ENCODE measurements at places on chromosomes 5 and 9.

GRCh38 chr5:89827359-89827758 lies 582.2 kb downstream of the CETN3 start:
- no peak for DNase-seq

DNA sequence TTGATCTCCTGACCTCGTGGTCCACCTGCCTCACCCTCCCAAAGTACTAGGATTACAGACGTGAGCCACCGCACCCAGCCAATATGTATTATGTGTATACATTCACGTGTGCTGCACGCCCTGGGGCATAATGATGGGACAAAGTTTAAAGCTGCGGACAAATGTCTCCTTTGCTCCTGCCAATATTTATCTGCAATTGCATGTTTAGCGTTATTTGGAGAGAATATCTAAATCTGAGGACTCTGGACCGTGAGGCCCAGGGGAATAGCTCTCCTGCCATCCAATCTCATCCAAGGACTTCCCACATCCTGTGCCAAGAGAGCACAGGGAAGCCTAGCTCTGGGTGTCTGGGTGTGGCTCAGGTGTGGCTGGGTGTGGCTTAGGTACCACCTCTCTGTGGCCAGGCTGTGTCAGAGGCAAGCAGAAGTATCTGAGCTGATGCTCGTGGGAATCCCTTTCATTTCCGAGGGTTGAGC lies 6.9 kb upstream of the BOD1 start:
- no peak for DNase-seq

DNA sequence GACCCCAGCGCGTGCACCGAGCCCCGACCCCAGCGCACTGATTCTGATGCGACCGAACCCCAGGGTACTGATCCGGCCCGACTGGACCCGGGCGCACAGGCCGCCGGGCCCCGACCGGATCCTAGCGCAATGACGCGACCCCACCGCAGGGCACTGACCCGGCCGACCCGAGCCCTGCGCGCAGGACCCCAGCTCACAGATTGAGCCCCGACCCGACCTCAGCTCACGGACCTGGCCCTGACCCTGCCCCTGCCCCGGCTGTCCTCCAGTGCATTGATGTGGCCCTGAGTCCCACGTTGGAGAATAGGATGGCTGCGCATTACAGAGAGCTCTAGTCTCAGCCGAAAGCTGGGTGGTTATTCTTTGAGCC lies 438 bp downstream of the TRIP13 start:
- no peak for DNase-seq

DNA sequence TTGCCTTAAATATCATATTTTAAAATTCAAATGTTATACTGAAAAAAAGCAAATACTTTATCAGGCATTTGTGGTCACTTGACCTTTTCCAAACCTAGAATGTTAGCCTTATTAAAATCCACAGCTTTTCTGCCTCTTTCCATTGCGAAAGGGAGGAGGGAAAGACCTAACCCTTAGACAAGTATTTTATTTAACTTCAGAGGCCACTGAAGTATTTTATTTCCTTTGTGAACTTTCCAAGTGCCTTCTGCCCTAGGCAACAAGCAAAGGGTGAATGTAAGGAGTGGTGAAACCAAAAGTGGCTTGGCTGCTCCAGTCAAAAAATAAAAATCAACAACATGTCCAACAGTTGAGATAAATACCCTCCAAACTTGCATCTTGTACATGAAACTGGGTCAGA lies 376.1 kb downstream of the EFNA5 start:
- no peak for DNase-seq

DNA sequence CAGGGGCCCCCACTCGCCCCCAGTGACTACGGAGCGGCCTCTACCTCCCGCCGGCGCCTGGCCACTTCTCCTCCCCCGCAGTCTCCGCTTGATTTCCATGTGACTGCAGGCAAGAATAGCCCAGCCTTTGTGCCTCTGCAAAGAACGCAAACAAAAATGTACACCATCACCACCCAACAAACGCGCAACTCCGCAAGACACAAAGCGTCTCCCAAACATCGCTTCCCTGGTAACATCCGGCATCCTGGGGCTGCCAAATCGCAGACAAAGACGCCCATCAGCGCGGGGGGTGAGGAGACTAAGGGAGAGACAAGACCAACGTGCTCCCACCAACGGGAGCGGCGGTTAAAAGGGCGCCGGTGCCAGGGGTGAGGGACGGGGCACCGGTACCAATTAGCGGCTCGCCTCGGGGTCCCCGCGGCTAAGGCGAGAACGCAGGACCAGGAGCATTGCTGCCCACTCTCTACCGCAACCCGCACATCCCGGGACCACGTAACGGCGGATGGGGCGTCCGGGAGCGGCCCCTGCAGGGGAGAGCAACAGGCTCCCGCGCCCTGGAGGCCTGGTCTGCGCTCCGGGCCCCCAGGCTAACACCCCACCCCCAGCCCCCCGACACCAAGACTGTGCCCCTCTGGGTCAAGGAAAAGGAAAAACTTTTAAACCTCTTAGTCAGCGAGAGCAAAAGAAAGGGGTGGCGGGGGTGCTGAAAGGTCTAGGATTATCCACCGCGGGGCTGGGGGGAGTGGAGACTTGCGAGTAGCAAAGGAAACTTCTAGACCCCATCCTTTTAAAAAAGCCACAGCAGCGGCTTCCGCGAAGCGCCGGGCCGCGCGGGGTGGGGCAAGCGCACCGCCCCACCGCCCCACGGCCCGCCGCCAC lies 885 bp downstream of the MPDZ start:
- no peak for DNase-seq

- no peak for DNase-seq
These were observed 35.9 kb upstream of the LECT2 start for GRCh38 chr5:135990528-135991255.

DNA sequence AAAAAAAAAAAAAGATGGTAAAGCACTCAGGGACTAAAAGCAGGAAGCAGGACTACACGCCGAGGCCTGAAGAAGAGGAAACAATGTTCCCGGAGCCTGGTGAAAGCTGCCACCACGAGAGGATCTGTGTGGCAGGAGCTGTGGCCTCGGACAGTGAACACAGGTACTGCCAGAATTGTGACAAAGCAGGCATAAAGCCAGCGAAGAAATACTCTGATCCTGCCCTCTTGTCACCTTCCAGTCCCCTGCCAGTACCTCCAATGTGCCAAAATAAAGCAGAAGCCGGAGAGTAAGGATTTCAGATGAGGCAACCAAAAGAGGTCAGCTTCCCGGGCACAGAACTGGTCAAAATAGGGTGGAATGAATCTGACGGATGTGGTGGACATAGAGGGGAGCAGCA lies 211.5 kb upstream of the TARS1 start:
- no peak for DNase-seq
